Substantia nigra (tissue), 51 donors: ENCODE measurements at places on chromosomes 1 and 21.

- DNase-seq: no peak
These were observed 55.5 kb upstream of the ABCG1 start for GRCh38 chr21:42163511-42163863.

- no peak for DNase-seq
These were observed 13.6 kb downstream of the NUP210L start for GRCh38 chr1:154141240-154141639.

GRCh38 chr1:109770331-109771095, 6.8 kb upstream of the EPS8L3 start:
- DNase-seq: peak; percentile 45

DNA sequence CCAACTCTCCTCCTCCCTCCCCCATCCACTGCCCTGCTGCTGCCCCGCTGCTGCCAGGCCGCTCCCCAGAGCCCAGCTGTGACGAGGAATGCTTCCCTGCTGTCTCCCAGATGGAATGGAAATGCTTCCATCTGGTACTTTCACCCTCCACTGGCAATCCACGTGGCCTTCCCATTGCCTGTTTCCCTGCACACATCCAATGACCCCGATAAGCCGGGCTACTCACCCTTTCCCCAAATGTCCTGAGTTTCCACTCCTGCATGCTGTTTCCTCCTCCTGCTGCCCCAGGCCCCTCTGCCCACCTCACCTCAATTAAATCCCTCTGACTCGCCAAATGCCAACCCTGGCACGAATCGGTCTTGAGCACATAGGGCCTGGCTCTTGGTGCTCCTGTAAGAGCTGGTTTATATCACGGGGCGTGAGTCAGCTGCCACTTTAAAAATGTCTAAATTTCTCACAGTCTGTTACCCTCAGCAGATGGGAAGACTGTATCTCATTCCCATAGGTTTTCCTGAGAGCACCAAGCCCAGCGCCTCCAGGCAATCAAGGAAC, 36.4 kb downstream of the MRAP start:
- peak; percentile 73 for DNase-seq

DNA sequence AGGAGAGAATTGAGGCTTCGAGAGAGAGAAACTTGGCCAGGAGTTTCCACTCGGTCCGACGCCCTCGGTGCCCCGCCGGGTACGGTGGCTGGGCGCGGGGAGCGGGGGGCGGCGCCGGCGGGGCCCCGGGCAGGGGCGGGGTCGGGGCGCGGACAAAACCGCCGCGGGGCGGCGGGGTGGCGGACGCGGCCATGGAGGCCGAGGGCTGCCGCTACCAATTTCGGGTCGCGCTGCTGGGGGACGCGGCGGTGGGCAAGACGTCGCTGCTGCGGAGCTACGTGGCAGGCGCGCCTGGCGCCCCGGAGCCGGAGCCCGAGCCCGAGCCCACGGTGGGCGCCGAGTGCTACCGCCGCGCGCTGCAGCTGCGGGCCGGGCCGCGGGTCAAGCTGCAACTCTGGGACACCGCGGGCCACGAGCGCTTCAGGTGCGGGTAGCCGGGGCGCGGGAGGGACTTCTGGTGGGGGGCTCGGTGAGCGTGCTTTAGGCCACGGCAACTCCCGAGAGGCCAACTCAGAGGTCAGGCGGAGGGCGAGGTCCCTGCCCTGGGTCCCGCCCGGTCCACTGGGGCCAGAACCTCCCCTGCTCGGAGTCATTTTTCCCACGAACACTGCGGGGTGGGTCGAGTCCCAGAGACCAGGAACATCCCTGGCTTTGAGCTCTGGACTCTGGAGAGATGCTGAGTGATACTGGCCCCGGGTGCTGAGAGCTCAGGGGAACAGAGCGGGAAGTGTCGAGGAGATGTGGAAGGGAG, 431 bp downstream of the RAB42 start:
- DNase-seq: no peak

GRCh38 chr1:50111503-50111902, 2.8 kb downstream of the ELAVL4 start:
- no peak for DNase-seq

DNA sequence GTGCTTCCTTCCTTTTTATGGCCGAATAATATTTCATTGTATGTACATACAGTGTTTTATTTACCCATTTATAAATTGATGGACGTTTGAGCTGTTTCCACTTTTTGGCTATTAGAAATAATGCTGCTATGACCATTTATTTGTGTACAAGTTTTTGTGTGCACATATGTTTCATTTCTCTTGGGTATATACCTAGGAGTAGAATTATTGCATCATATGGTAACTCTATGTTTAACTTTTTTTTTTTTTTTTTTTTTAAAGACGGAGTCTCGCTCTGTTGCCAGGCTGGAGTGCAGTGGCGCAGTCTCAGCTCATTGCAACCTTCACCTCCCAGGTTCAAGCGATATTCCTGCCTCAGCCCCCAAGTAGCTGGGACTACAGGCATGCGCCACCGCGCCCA, 19.0 kb downstream of the SDHC start:
- no peak for DNase-seq

GRCh38 chr1:163528710-163529348, 207.1 kb downstream of the NUF2 start:
- no peak for DNase-seq

DNA sequence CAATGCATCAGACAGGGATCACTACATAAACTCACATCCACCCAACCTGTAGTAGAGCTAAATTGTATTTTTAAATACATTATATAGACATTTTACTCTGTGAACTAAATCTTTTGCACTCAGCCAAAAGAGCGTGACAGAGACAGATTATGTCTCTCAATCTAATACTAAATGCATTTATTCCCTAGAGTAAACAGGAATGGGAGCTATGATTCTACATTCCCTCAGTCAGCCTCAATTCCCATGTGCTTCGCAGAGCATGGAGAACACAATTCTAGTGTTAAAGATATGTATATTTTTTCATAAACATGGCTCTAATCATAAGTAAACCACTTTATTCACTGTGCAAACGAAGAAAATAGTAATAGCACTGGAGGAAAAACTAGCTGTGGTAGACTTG, 16.5 kb downstream of the PIGK start:
- no peak for DNase-seq

- no peak for DNase-seq
These were observed 6.2 kb downstream of the ZMYM1 start for GRCh38 chr1:35085421-35085820.

GRCh38 chr1:159079525-159079924, 3.0 kb upstream of the AIM2 start:
- no peak for DNase-seq

DNA sequence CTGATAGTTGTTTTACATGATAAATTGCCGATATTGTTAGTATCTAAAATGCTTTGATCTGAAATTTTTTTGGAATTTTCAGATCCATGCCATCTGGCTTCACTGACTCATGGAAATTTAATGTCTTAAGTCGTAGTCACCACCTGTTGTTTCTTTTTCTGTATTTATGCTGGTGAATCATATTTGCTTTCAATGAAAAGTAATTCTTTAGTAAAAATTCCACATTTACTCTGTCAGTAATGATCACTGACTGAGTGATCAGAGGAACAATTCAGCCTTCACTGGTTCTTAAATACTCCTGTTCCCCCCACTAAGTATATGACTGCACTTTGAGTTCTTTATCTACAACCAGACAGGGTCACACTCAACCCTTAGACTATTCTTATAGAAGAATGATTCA, 185.6 kb upstream of the NRIP1 start:
- DNase-seq: no peak

DNA sequence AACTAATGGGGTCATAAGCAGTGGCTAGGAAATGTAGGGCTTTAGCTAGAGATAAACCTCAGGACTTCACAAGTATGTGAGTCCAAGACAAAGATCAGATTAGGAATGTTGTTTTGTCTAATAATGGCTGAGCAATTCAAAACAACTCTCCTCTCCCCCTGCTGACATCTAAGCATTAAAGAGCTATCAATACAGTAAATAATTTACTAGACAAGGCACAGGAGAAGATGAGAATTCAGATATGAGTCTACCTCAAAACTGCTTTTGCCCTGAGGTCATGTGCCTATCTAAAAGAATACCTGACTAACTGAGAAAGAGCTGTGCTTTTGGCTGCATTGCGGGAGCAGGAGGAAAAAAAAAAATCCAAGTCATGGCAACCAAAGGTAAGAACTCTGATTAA, 86.8 kb downstream of the SPATA17 start:
- DNase-seq: no peak

GRCh38 chr1:245332513-245332912, 177.7 kb downstream of the KIF26B start:
- no peak for DNase-seq

- no peak for DNase-seq
These were observed 187.0 kb upstream of the ETV3 start for GRCh38 chr1:157325220-157325619.

DNA sequence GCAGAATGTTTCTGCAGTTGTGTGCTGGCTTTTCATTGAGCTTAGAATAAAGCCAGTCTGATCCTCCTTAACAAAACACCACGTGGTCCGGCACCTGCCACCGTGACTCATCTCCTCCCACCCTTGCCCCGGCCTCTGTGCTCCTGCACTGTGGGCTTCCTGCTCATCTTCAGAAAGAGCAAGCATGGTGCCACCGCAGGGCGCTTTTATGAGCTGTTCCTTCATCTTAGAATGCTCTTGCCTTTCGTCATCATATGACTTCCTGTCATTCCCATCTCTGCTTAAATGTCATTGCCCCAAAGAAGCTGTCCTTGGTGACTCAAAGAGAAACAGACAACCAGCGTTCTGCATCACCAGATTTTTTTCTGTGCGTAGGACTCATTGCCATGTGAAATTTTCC, 117.8 kb downstream of the HHAT start:
- DNase-seq: no peak

DNA sequence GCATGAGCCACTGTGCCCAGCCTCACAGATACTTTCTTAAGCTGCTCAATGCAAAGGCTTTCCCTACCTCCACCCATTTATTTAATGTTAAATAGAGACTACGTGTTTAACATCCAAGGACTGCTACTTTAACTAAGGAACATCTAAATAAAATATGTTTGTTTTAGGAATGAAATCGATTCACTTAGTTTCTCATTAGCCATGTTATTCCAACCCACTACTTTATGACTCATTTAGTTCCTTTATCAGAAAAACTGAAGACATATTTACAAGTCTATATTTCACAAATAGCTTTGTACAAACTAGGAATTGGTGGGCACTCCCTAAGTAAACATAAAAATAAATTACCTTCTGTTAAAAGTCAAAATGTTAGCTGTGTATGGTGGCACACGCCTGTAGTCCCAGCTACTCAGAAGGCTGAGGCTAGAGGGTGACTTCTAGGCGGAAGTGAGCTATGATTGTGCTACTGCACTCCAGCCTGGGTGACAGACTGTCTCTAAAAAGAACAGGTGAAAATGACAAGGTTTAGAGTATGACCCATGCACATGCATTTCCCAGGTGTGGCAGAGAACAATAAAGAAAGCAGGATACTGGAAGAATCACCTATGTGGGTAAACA, 39.9 kb upstream of the AK4 start:
- no peak for DNase-seq

DNA sequence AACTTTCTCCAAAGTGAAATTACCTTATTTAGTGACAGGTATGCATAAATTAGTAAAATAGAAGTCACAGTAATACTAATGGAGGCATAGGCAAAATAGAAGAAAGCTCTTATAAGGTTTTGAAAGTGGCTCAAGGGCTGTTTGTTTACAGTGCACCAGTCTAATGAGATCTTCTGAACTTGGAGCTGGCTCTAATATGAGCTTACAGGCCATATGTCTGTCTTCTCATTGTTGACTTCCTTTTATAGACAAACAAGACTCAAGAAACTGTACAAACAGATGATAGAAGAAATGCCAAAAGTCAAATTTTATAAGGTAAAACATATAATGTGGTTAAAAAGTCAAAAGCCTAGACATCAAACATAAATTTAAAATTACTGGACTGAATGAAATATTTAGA, 207.5 kb upstream of the NEGR1 start:
- no peak for DNase-seq

DNA sequence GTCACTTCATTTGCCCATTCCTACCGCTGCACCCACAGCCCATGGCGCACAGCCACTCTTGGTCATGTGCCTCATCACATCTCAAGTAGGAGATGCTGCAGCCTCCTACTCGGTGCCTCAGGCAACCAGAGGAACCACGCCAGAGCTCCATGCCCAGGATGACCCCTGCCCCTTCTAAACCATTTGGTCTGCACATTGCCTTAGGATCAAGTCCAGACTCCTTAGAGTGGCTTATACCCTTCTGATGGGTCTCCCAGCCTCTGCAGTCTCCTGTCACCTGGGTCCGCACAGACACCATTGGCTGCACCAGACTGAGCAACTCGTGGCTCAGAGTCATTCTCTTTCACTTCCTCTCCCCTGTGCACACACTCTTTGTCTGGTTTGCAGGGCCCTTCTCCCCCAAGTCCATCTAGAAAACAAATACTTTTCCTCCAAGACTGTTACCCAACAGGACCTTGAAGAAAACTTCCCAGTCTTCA, 2.2 kb upstream of the ADORA3 start:
- DNase-seq: no peak

DNA sequence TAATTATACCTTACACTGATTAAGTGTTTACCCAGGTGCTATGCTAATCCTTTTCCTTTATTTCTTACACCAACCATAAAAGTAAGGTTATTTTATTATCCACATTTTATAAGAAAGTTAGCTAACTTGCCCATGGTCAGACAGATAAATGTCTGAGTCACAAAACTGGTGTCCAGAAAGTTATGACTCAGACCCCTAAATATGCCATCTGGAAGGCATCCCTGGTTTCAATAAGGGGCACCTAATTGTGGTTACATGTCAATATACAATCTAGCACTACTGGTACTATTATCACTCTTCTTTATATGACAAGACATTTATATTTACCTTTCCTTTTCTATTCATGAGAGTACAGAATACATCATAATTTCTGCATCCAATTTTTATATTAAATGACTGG, 496.5 kb upstream of the ADGRL2 start:
- no peak for DNase-seq

GRCh38 chr1:108712606-108713150, at the start of gene FNDC7:
Gene FNDC7 (plus strand): TSS chr1:108712908. CDS start chr1:108712934, 26 bp downstream.
- no peak for DNase-seq

DNA sequence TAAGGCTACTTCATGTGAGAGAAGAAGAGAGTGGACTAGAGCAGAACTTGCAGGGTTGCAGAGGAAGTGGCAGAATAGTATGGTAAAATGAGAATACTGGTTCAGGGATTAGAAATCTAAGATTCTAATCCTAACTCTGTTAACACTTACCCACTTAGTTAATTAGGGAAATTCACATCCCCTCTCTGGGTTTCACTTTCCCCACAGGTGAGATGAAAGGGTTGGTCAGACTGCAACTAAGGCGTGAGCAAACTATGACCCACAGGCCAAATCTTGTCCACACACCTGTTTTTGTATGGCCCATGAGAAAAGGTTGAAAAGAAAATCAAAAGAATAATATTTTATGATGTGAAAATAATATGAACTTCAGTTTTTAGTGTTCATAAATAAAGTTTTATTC, 117.5 kb downstream of the MACF1 start:
- no peak for DNase-seq
